ENCODE measurements at places on chromosomes 7 and 10.

- no peak for DNase-seq
Measured at GRCh38 chr10:48794074-48794473, 109.4 kb downstream of the WDFY4 start.

GRCh38 chr10:31120961-31121685 lies 89.5 kb upstream of the ZNF438 start:
- DNase-seq = no peak

- no peak for DNase-seq
Measured at GRCh38 chr10:51900180-51900579, 200.8 kb upstream of the CSTF2T start.

GRCh38 chr7:14065286-14065685 lies 75.8 kb upstream of the ETV1 start:
- DNase-seq = no peak

DNA sequence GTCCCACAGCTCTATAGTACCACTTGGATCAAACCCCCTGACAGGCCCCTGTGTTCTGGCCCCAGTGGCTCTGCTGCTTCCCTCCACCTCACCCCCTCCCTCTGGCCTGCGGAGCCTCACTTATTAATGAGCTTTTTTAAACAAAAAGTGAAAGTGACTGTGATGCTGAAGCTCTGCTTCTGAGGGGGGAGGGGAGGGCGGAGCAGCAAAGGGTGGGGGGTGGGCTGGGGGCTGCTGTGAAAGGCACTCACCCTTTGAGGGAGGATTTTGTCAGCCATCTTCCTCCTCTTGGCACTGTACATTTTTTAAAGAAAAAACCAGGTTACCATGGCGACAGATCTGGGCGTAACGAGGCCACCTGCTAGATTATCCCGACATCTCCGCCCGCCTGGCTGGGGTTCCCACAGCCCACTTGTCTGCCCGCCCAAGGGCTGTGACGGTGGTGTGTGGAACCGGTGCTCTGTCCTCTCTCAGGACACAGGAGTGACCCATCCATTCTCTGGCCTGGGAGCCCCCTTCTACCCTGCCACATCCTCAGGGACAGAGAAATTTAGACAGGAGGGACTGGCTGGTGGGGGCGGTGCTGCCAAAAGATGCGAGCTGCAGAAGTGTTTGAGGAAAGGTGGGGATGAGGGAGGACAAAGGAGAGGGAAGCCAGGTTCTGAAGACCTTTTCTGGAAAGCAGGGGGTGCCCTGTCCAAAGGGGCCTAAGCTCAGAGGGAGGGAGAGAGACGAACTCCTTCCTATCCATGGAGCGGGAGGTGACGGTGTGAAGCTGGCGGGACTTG lies 4.9 kb downstream of the SMARCD3 start:
- DNase-seq = peak; percentile 27

DNA sequence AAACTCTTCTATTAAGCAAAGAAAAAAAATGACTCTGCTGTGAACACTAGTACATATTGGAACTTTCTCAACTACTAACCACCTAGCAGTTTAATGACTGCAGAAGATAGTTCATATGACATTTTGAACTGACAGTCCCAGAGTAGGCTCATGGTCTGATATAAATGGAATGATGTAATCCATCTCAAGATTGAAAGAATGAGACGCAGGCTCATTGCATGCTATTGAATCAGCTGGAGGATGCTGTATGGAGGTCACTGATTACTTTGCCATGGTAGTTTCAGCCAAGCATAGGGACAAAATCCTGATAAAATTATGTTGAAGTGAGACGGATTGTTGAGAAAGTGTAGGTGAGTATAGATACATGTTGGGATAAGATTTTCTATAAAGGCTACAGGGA lies 217.6 kb upstream of the SEMA3E start:
- no peak for DNase-seq

GRCh38 chr7:135648235-135648634 lies 14.1 kb upstream of the STMP1 start:
- DNase-seq = no peak

DNA sequence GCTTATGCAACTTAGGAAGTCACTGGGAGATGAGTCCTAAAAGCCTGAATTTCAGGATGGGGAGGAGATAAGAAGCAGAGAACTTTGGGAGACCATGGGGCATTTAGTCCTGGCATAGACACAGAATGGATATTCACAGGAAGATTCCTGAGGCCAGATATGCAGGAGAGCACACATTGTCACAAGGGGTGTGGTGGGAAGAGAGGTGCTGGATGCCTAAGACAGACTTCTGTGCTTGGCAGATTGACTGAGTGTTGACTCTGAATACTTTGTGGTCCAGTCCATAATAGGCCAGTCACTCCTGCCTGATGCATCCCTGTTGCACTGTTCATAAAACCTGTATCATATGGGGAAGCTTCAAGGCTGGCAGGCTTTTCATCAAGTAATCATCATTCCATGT lies 18.5 kb downstream of the SRI start:
- peak; percentile 9 for DNase-seq

All from retina (tissue), 1 donor.